ENCODE measurements at places on chromosomes 5 and 9. TPM values are rescaled to one million over a fixed set of nuclear protein-coding genes. Genes with fewer than 3 reads are reported as not detected.

DNA sequence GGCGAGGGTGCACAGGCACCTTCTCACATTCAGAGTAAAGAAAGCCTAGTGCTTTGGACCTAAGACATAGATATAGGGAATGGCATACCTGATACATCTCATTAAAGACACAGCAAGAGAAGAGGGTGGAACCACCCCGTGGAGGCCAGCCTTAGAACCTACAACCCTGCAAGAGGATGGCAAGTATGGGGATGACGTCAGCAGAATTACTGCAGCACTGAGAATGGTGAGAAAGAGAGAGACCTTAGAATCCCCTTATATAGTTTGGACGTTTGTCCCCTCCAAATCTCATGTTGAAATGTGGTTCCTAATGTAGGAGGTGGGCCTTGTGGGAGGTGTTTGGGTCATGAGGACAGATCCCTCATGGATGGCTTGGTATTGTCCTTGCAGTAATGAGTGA lies 28.2 kb upstream of the ADCY2 start:
- DNase-seq: no peak

The SOHLH1 gene
- not detected for total RNA-seq

The PTGDS gene
- total RNA-seq: 27.6 TPM

DNA sequence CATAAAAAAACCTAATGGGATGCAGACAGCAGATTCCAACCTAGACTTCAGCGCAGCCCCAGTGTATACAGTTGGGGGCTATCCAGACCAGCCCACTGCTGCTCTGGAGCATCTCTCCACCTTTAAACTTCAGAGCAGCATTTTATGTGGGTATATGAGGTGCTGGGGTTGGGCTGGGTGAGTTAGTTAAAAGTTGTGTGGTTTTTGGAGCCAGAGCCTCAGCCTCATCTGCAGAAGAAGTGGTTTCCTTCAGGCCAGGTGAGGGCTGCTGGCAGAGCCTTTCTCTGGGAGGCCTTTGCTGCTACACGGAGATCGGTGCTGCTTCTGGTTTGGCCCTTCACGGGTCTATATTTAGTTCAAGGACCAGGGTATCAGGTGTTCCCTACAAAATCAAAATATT lies 228.3 kb downstream of the PDZD2 start:
- DNase-seq: no peak

GRCh38 chr5:171681677-171682076 lies 103.9 kb upstream of the SMIM23 start:
- DNase-seq: peak; percentile 22

The C5orf58 gene
- total RNA-seq: not detected

The ARID3C gene
- total RNA-seq: 0.74 TPM

The BARHL1 gene
- not detected for total RNA-seq

The MARCOL gene
- not detected for total RNA-seq

The CERCAM gene
- total RNA-seq: 109 TPM

GRCh38 chr9:100111235-100111634 lies 12.2 kb downstream of the INVS start:
- DNase-seq: peak; percentile 95

The GRM6 gene
- total RNA-seq: not detected

GRCh38 chr9:16526380-16526779 lies 344.1 kb downstream of the BNC2 start:
- DNase-seq: peak; percentile 84

The PCSK5 gene
- total RNA-seq: 3.6 TPM

The IGIP gene
- total RNA-seq: 13.7 TPM

The SCGB3A2 gene
- total RNA-seq: not detected

DNA sequence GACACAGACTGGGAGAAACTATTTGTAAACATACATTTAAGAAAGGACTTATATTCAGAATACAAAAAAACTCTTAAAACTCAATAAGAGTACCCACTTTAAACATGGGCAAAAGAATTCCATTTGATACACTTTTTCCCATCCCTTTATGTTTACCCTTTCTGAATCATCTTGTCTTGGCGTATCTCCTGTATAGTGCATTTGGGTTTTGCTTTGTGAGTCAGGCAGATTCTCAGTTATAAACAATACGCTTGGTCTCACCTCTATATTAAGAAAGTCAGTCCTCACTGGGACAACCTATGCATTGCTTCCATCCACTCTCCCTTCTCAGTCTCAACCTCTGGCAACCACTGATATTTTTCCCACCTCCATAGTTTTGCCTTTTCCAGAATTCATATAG lies 27.3 kb upstream of the ADAMTS6 start:
- DNase-seq: no peak

The LEAP2 gene
- total RNA-seq: 0.18 TPM

The RELL2 gene
- 6.6 TPM for total RNA-seq

The SPATA31D4 gene
- total RNA-seq: not detected

DNA sequence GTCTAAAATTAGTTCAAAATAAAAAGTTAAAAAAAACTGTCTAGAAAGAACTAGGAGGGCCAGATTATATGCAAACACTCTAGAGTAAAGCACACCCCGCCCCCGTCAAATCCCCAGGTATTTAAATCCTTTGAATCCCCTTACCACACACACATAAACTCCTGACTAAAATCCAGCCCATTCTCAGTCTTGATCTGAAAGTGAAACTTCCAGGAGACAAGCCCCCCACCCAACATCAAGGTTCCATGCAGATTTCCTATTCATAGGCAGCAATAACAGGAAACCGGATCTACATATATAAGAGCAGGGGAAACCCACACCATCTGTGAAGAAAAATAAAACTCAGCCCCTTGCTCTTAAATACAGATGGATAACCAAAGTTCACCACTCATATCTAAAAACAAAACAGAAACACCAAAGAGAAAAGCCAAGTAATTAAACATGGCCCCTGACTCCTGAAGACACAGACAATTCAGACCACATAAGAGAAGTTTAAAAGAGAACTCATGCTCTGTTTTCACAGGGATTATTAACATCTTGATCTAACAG lies 42.3 kb downstream of the MARCHF3 start:
- DNase-seq: no peak

The IL4 gene
- total RNA-seq: not detected

The AGXT2 gene
- total RNA-seq: not detected
